AG04450 (cell line): ENCODE measurements at places on chromosomes 2 and 18.

DNA sequence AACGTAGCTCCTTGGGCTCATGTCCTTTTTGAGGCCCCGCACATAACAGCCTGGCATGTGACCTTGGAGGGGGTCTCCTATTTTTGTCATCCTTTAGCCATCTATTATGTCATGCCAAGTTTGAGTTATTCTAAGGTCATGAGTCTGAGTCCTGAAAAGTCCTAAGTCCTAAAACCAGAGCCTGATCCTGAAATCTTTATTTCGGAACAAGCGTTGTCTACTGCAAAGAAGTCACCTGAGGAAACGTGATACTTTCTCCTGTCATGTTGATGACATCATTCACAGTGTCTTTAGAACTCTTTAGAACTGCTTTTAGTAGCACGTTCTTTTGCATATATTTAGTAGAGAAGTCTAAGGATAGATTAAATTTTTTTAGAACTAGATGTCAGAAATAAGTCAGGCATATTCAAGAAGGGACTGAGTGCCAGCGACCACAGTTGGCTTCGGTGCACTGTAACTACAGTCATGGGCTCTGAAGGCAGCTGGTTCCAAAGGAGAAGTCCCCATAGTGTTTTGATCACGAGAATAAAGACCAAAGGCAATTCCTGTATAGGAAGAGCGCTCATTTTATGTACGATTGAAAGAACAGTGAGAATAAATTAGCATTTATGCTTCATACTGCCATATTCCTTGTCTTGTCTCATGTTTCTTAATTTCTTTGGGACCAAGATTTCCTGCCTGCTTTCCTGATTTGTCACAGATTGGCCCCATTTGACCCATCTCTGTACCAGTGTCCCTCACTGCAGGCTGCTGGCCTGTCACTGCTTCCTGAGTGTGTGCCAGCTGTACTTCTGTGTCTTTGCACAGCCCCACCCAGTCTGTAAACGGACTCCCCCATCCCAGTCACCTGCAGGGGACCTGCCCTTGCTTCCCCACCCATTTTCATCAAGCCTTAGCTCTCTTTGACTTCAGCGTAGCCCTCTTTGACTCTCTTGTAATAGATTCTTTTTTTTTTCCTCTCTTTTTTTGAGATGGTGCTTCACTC, 75.8 kb downstream of the ASAP2 start:
- DNase-seq, result no peak

DNA sequence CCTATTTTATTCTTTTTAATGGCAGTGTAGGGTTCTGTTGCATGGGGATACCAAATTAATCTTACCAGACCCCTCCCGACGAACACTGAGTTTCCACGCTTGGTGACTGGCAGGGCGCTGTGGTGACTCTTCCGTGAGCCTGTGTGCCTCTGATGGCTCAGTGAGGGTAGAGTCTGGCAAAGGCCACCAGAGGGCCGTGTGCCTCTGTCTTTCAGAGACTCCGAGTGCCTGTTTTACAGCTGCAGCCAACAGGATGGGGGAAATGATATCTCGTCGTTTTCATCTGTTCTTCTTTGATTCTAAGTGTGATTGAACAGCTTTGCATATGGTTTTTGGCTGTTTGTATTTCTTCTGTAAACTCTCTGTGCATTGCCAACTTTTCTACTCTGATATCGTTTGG, 99.8 kb downstream of the ZNF236 start:
- peak; percentile 10 for DNase-seq

- no peak for DNase-seq
These were observed 25.7 kb downstream of the BCL11A start for GRCh38 chr2:60527762-60528161.

DNA sequence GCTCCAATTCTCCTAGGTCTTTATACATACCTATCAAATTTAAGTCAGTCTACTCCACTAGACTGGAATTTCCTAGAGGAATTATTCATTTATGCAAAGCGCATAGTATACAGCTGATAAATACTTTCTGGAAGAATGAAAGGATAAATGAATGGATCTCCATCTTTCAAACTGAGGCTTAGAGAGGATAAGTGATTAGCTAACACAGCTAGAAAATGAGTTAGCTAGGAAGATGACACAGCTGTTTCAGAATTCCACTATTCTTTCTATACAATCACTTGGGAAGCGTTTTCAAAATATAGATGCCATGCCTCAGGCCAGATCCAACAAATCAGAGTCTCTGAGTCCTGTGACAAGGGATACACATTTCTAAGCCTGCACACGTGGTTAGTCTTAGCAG, 1146.6 kb upstream of the ZEB2 start:
- DNase-seq, result no peak

DNA sequence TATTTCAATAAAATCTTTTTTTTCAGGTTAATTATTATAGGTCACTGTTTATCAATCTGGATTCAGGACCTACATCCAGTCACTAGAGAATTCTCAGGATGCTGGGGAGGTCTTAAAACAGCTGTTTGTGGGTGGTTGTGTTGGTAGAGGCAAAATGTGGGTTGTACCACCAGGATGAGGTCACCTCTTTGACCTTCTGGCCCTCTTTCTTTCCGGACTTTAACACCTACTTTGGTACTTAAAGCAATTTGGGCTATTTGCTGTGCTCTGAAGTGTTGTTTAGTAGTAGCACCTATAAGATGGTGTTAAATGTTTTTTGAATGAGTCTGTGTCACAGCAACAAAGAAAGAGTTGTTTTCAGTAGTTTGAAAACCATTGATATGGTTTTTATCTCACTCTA, 14.6 kb downstream of the EML4 start:
- DNase-seq, result no peak

GRCh38 chr2:14451312-14451711, 181.2 kb upstream of the LRATD1 start:
- DNase-seq, result no peak

DNA sequence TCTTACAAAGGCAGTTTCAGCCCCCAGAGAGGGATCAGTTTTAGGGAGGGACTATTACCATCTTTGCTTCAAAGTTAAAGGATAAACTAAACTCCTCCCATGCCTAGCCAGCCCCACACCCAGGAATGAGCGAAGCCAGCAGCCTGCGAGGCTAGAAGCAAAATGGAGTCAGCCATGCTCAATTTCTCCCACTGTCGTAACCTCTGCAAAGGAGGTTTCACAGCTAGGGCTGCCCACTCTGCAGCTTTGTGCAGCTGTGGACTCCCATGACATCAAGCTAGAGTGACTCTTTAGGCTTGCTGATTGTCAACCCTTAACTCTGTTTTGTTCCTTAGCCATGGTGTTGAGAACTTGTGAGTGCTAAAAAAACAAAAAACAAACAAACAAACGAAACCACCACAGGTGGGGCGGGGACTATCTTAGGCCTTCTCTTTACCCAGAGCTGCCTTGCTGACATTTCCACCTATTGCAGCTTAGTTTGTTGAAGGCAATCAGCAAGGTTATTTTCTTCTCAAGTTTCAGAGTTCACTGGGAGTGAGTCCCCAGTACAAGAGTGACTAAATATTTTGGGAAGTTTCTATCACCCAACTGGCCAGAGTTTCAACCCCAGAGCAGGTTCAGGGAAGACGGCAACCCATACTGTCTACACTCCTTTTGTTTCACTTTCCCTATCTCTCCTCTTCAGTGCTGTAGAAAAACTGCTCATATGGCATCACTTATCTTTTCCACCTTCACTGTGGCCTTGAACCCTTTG, 592.1 kb downstream of the XIRP2 start:
- no peak for DNase-seq

- DNase-seq, result no peak
These were observed 249.1 kb upstream of the RBMS1 start for GRCh38 chr2:160742667-160743066.

DNA sequence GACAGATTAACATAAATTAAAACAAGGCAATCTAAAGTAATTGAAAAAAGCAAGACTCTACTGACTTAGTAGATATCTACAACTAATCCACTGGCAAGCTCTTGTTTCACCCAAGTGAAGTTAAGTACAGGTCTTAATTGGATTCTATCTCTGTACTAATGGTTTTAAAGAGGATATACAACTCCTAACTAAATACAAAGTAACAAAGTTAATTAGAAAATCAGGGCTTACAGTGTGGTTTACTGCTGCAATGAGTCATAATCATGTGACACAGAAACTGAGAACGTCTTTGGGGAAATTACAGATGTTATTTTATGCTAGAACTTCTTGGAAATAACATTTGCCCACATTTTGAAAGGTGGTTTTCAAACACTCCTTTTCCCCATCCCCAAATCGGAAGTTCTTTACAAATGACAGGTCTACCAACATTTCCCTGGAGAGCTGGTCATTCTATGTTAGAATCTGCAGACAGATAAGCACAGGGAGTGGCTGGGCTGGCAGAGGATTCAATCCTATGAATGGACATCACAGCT, 245.3 kb downstream of the STK39 start:
- no peak for DNase-seq

GRCh38 chr18:79490626-79491041, 94.9 kb downstream of the NFATC1 start:
- no peak for DNase-seq

DNA sequence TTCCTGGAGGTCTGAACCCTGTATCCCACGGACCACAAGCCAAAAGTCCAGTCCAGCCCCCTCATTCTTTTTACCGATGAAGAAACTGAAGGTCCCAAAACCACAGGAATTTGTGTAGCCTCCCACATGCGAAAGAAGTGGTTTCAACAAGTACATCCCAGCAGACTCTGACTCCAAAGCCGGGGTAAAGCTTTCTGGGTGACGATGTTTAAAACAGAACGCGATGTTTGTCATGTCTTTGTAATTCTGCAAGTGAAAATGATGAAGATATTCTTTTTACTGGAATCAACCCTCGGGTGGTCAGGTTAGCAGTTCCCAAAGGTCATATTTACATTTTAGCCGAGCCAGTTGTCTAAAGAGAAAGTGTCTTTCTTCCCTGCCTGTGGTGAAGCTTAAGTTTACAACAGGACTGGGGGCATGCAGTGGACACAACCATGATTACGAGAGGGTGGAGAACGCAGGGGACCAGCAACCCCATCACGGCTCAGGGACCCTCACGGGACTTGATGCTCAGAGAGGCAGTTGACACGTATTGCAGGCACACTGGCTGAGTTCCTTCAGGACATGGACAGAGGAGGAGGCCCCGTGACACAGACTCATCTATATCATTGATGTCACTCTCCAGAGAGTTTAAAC, 17.8 kb upstream of the TMEM131 start:
- peak; percentile 10 for DNase-seq

DNA sequence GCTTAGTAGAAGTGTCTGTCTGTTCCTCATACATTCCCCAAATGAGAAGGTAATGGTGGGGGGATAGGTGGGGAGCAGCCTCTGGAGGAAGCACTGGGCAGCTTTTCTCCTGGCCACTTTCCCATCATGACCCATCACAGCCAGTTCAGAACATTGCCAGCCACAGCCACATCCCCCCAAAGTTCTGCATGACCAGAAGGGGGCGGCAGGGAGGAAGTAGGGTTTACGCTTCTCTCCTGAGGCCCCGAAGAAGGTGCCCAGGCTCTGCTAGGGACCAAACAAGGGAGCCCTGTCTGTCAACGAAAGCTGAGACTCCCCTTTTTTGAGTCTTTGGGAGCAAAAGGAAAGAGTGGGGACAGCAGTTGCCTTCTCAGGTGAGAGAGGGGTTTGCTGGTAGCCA, 7.7 kb downstream of the IGFBP5 start:
- DNase-seq, result no peak

- no peak for DNase-seq
These were observed 51.2 kb upstream of the LYPD6B start for GRCh38 chr2:148987286-148987685.

DNA sequence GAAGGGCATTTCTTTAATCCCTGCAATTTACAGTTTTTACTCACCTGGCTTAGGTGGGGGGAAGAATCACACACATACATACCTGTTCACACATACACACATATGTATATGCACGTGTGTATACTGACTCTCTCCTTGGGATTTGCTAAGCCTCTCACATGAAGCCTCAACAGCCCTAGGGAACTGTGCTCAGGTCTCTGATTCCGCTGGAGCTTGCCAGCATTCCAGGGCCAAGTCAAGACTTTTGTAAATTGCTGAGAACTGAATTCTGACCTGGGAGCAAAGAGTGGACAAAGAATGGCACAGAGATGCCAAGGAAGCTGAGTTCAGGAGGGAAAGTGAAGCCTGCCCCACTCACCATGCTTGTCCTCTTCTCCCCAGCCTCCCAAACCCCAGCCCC, 177.3 kb downstream of the TMEM247 start:
- DNase-seq, result no peak

DNA sequence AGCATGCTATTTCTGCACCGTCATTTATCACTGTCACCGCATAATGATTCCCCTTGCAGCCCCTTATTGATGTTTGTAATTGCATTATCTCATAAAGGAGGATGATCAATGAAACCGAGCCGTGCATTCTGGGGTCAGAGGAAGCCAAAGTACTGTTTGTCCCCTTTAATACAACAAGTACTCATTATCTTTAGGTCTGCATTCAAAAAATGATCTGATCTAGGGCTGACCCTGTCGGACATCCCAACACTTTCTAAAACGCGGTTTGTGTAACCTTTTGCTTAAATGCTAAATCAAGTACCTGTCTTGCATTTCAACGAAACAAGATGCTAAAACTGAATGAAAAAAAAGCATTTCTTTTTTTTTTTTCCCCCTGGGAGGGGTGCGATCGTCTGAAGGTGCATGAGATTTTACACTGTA, 143.8 kb downstream of the MEIS1 start:
- DNase-seq, result no peak

GRCh38 chr2:169746240-169746639, 12.6 kb downstream of the KLHL23 start:
- no peak for DNase-seq

DNA sequence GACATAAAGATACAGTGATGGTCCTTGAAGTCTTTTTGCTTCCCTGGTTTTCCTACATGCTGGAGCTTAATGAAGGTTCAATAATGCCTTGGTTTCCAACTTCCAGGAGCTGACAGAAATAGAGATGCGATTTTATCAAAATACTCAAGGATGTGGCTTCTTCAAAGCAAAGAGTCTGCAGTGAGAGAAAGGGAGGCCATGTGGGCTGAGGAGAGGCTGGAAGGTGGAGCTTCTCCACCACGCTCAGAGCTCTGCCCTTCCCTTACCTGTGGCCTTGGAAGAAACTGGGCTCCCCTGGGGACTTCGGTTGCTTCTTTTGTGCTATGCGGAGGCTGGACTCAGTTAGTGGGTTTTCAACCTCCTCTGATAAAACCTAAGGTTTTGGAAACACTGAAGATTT, 175.0 kb upstream of the APCDD1 start:
- DNase-seq, result no peak

DNA sequence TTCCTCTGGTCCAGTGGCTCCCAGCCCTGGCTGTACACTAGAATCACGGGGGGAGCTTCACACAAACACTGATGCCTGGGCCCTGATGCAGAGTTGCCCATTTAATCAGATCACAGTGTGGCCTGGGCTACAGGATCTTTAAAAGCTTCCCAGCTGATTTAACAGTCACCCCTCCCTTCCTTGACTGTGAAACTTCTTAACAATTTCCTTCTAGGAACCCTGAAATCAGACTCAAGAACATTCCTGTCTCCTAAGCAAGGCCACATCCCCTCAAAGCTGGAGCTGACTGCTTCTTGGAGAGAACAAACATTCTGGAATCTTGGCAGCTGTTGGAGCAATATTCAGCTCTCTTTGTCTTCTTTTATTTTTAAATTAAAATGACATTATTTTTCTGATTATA, 88.7 kb downstream of the ADD2 start:
- no peak for DNase-seq
